ENCODE measurements at places on chromosomes 3 and 15.

- no peak for DNase-seq
Observed at GRCh38 chr3:158086776-158087175, 19.4 kb downstream of the SHOX2 start.

DNA sequence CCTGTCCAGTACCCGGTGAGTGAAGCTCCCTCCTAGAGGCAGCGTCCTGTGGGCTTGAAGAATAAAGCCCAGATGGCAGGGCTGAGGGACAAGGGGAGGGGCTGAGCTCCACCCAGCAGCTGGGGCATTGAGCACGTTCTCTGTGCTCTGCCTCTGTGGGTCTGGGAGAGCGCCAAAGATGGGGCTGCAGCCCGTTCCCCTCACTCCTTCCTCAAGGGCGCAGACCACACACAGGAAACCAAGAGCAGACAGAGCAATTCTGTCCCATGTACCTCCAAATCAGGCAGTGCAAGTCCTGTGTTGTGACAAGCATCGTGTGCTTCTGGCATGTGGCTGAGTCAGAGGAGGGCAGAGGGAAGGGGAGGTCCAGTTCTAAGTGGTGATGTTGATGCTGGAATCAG lies 15.7 kb upstream of the KIF23 start:
- DNase-seq: peak; percentile 71

DNA sequence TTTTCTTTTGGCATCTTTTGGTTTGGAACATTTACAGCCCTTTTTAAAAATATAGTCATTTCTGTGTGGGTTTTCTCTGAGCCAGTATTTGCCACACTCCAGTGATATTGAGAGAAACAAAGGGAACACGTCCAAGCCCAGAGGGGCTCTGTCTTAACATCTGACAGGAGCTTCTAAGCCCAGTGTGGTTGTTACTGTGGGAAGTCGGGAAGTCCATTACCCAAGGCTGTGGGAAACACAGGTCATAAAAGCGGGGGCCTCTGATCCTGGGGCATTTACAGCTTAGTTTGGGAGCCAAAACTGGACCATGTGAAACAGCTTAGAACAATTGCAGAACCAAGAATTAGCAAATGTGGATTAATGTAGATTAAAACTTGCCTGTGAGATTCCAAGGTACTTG lies 123.0 kb downstream of the PTPRG start:
- no peak for DNase-seq

- DNase-seq: peak; percentile 79
Observed at GRCh38 chr15:57118013-57118799, 199.8 kb downstream of the TCF12 start.

GRCh38 chr3:155354658-155355057 lies 61.2 kb upstream of the STRIT1 start:
- no peak for DNase-seq

DNA sequence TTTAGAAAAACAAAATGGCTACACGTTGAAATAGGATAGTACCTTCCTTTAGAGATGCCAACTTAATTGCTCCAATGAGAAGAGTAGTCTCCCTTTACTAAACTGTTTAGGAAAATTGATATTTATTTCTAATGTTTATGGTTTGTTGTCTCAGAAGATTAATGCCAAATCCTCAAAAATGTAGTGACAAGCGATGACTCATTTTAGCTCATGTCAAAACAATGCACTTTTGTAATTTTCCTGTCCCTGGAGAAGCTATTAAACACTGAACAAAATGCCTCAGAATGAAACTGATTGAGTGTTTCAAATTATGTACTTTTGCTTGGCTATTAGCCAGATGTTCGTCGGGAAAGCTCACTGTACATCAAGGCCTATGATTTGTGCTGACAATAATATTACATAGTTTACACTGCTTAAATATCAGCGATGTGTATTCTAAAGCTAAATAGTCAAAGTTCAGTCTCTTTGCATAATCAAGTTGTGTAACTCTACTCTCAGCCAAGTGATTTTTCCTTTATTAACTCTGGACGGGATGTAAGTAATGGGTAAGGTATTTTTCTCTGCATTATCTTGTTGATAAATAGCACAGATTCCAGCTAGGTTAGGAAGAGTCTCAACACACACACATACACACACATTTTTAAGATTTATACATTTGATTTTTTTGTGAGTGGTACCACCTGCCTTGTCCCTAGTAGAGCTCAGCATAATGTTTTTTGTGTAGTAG lies 83.7 kb downstream of the CMSS1 start:
- no peak for DNase-seq

DNA sequence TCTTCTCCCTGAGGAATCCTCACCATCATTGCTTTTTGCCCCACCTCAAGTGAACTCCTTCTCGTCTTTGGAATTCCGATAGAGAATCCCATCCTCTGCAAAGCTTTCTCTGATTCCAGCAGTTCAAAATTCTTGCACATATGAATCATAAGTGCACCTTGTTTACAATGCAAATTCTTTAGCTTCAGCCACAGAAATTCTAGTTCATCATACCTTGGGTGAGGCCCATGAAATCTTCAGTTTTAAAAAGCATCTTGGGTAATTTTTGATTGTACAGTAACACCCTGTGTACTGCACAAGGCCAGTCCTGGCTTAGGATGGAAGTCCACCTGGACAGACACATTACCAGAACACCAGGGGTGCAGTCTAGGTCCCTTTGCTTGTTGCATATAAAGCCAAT lies 30.8 kb downstream of the MDFIC2 start:
- DNase-seq: no peak
